ENCODE measurements at places on chromosomes 2 and 18. TPM values are rescaled to one million over a fixed set of nuclear protein-coding genes. Genes with fewer than 3 reads are reported as not detected.

The TFPI gene
- 122 TPM for total RNA-seq

The UPP2 gene
- 0.52 TPM for total RNA-seq

The USP37 gene
- 12.8 TPM for total RNA-seq

- DNase-seq = peak; percentile 39
These were observed 82.7 kb upstream of the POMC start for GRCh38 chr2:25251071-25251421.

GRCh38 chr2:236365258-236366048 is 101.2 kb upstream of the ASB18 start:
- no peak for DNase-seq

- no peak for DNase-seq
These were observed 159.1 kb upstream of the LHCGR start for GRCh38 chr2:48914477-48915089.

All from hepatocyte (in vitro differentiated cells).